Left lung (tissue), 14 donors: ENCODE measurements at places on chromosomes 11 and 22.

DNA sequence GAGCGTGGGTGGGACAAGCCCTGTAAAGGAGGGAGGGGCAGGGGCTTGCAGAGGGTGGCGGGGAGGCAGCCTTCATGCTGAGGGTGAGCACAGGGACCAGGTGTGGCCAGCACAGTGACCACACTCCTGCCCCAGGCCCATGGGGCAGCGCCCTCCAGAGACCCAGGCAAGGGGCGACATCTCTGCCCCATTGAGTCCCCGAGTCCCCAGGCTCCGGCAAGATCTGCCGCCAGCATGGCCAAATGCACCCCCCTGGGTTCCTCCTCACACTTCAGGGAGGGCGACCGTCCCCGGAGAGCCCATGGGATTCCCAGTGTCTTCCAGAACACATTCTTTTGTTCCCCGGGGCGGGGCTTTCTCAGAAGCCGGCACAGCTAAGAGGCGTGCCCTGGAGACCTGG, 362.5 kb downstream of the TBC1D22A start:
- no peak overlapping the region for H3K27ac ChIP-seq
- H3K4me3 ChIP-seq, result no peak overlapping the region
- H3K36me3 ChIP-seq, result peaks cover 6% of the 10 kb centered on the region
- H3K27me3 ChIP-seq, result no peaks in the 10 kb centered on the region

- no peak overlapping the region for H3K4me3 ChIP-seq
- H3K27ac ChIP-seq, result no peak overlapping the region
- no peak for DNase-seq
- no peaks in the 10 kb centered on the region for H3K36me3 ChIP-seq
- peaks cover 6% of the 10 kb centered on the region for H3K4me1 ChIP-seq
These were observed 43.7 kb downstream of the BSX start for GRCh38 chr11:122937983-122938382.

- DNase-seq, result no peak
- H3K4me3 ChIP-seq, result no peak overlapping the region
These were observed 3.0 kb upstream of the SWAP70 start for GRCh38 chr11:9660886-9661285.

DNA sequence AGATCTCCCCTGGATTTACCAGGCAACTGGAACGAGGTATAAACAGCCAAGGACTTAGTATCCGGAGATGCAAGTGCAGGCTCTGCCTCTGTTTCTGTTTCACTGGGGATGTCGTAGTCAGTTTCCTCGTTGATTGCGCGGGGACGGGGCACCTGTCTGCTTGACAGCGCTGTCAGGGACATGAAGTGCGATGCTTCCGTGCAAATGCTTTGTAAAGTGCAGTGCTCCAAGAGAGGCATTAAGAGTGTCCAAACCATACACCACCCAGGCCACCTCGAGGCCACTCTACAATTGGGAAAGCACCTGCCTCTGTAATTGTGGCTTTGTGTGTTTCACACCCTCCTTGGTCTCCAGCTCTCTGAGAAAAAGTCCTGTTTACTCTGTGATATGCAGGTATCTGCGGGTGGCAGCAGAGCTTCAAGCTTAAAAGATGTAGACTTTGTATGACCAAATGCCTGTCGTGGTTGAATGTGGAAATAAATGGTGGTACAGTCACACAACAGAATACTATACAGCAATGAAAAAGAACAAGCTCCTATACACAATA, 18.6 kb upstream of the CD5 start:
- no peaks in the 10 kb centered on the region for H3K27me3 ChIP-seq
- H3K4me3 ChIP-seq, result no peak overlapping the region
- no peaks in the 10 kb centered on the region for H3K36me3 ChIP-seq
- H3K4me1 ChIP-seq, result no peaks in the 10 kb centered on the region
- H3K27ac ChIP-seq, result no peak overlapping the region

- no peak overlapping the region for H3K27ac ChIP-seq
- H3K27me3 ChIP-seq, result peaks cover 12% of the 10 kb centered on the region
- no peaks in the 10 kb centered on the region for H3K4me1 ChIP-seq
- DNase-seq, result no peak
- no peak overlapping the region for H3K4me3 ChIP-seq
These were observed 49.1 kb upstream of the CAPRIN1 start for GRCh38 chr11:34002420-34002819.

GRCh38 chr11:73188301-73188700, 29.8 kb upstream of the P2RY2 start:
- no peak overlapping the region for H3K27ac ChIP-seq
- DNase-seq, result no peak
- no peaks in the 10 kb centered on the region for H3K27me3 ChIP-seq
- H3K4me1 ChIP-seq, result peaks cover 74% of the 10 kb centered on the region
- no peaks in the 10 kb centered on the region for H3K36me3 ChIP-seq

GRCh38 chr11:108906826-108907225, 242.0 kb downstream of the DDX10 start:
- no peak overlapping the region for H3K4me3 ChIP-seq
- no peaks in the 10 kb centered on the region for H3K4me1 ChIP-seq
- H3K27ac ChIP-seq, result no peak overlapping the region
- DNase-seq, result no peak
- H3K36me3 ChIP-seq, result no peaks in the 10 kb centered on the region

DNA sequence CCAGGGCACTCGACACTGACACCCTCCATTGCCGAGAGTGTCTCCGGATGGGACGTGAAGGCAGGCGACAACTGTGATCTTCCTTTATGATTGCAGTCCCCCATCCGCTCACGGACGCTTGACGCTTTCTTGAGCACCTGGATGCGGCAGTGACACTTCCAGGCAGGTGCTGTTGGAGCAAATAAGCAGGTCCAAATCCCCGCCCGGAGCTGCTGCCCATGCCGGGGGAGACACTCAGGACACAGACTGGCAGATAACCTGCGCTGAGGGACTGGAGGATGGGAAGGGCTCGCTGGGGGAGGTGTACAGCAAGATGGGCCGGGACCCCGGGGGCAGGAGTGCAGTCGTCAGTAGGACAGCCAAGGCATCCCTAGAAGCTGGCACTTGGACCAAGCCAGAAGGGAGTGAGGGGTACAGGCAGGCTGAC, 1403.5 kb downstream of the BRD1 start:
- no peak overlapping the region for H3K27ac ChIP-seq
- no peaks in the 10 kb centered on the region for H3K36me3 ChIP-seq
- peak; percentile 68 for DNase-seq
- H3K4me3 ChIP-seq, result no peak overlapping the region
- H3K27me3 ChIP-seq, result no peaks in the 10 kb centered on the region
